Stimulated activated CD8-positive, alpha-beta memory T cell treated with anti-CD3 and anti-CD28 coated beads, Interleukin-7, amount 100 ng/mL, for 4 hours (primary cell): ENCODE measurements at places on chromosomes 11 and 22.

DNA sequence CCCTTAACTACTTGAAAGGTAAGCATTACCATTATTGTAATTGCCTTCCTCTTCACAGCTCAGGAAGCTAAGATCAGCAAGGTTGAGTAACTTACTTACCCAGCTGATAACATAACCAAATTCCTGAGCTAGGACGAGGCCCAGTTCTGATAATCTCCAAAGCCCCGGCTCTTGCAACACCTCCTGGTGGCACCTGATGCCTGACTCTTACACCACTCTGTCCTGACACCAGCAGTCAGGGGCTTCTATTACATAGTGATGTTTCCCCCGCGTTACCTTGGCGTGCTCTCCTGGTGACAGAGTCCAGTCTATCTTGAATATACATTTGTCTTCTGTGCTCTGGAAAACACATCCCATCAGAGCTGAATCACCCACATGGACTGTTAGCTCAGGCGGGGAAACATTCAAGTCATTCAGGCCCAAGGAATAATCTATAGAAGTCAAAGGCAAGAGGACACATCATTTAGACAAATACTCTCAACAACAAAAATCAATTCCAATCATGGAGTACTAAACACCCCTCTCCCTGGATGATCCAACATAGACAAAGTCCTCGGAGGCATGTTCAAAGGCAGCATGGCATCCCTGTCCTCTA is 12.6 kb downstream of the JAML start:
- DNase-seq = no peak

DNA sequence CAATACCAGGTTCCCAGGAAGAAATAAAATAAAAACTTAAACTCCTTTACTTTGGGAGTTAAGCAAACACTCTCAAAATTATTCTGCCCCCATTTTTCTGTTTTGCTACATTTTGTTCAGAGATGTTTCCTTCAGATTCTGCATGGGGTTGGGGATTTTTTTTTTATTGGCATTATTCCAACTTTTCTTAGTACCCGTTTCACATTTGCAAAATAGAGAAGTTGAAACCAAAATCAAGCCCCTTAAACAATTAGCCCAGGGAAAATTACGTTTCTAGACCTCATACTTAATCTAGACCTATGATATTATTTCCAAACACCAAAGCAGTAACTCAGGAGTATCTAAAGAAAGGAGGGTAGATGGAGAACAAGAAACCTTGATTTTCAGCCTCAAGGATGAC is 20.6 kb upstream of the MS4A7 start:
- DNase-seq = no peak

- no peak for DNase-seq
These were observed 253.9 kb downstream of the LARGE1 start for GRCh38 chr22:33666279-33666960.

- DNase-seq = no peak
These were observed 1.7 kb downstream of the QSER1 start for GRCh38 chr11:32894149-32894827.

GRCh38 chr22:31497148-31497938 is 1.0 kb downstream of the SFI1 start:
- DNase-seq = no peak

DNA sequence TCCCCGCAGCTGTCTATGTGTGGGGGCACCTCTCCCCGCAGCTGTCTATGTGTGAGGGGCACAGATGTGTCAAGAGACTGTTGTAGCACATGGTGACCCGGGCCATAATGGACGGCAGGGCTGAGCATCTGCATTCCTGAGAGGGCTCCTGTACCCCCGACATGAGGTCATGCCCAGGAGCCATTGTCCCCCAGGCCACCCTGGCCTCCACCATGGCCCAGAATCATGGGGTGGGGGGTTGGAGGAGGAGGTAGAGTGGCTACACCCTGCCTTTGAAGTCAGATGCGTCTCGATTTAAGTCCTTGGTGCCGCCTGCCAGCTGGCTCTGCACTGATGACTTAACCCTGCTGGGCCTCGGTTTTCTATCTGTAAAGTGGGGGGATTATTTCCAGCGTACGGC is 49.1 kb downstream of the ARHGAP8 start:
- DNase-seq = no peak

GRCh38 chr11:9020916-9021315 is 17.1 kb upstream of the NRIP3 start:
- DNase-seq = no peak

- DNase-seq = no peak
These were observed 45.3 kb upstream of the NECTIN1 start for GRCh38 chr11:119774172-119774763.

DNA sequence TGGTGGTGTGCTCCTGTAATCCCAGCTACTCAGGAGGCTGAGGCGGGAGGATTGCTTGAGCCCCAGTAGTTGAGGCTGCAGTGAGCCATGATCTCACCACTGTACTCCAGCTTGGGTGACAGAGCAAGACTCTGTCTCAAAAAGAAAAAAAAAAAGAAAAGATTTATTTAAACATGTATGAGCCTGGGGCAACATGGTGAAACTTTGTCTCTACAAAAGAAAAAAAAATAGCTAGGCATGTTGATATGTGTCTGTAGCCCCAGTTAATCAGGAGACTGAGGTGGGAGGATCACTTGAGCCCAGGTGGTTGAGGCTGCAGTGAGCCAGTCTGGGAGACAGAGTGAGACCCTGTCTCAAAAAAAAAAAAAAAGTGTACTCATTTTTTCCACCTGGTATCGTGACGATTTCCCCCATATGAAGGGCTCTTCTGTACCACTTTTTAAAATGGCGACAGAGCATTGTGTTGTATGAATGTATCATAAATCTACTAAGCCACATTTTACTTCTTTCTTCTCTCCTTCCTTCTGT is 16.4 kb upstream of the KCTD14 start:
- no peak for DNase-seq

- no peak for DNase-seq
These were observed 687.8 kb downstream of the FAM181B start for GRCh38 chr11:82045748-82046457.

GRCh38 chr11:102368472-102368871 is 21.5 kb downstream of the BIRC2 start:
- no peak for DNase-seq

GRCh38 chr11:47913529-47914244 is 65.5 kb upstream of the NUP160 start:
- no peak for DNase-seq

GRCh38 chr11:110454609-110455008 is 24.9 kb downstream of the FDX1 start:
- DNase-seq = no peak

DNA sequence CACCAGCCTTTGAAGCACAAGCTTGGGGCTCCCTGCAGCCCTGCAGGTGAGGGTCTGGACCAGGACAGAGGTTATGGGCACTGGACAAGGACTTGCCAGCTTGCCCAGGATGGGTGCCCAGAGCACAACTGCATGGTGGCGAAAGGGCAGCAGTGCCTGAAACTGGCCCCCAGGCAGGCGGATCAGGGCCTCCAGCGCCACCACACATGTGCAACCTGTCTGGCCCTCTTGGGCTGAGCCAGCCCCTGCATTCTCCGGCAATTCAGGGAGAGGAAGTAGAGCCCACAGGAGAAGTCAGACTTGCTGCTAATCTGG is 18.8 kb downstream of the MB start:
- no peak for DNase-seq

DNA sequence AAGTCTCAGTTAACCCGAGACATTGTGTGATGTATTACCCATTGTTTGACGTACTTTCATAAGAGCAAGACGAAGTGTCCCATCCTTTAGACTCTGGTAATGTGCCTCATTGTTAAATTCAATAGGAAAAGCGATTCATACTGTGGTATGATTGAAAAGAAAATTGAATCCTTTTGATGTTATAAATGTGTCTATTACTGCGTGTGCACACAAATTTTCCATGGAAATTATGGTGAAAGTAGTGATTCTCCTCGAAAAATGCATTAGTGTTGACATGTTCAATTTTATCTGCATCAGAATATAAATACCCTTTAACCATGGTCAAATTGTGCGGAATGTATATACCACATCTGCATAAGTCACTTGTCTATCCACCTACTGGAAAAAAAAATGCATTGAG is 386.8 kb downstream of the INSC start:
- DNase-seq = no peak

DNA sequence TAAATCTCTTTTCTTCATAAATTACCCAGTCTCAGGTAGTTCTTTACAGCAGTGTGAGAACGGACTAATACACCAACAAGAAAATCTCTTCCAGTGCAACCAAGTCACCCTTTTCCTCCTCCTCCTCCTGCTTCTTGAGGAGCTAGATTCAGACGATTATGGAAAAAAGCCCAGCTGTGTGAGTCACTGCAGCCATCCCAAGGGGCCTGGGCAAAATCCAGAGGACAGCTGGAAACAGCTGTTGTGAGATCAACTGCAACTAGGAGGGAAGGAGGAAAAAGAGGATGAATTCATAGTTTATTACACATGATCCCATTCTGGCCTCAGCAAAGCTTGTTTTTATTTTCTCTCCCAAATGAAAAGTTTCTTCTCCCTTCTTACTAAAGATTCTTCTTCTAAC is 32.9 kb downstream of the RBFOX2 start:
- DNase-seq = no peak

DNA sequence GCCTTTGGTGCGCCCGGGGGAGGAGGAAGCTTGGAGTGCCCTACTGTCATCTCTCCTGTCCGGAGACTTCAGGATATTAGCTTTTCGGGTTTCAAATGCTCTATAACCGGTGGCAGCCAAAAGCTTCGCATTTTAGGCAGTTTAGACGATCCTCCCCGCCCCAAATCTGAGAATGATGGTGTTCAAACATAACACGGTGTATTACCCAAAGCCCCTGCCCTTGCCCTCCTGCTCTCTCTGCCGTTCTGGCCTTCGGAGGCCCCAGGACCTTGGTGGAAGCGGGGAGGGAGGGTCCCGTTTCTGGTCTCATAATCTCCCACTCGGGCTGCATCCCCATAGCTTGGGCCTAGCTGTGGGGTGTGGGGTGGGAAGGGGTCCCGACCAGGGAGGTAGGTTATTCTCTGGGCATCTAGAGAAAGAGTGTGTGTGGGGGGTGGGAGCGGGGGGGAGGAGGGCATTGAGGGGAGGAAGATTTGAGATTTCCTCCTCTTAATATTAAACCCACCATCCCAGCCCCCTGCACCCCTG is 2.3 kb downstream of the PKNOX2 start:
- DNase-seq = no peak

GRCh38 chr11:12815129-12815480 is 140.9 kb downstream of the TEAD1 start:
- DNase-seq = no peak

- no peak for DNase-seq
These were observed 1584.3 kb upstream of the RAG2 start for GRCh38 chr11:38182126-38182866.

DNA sequence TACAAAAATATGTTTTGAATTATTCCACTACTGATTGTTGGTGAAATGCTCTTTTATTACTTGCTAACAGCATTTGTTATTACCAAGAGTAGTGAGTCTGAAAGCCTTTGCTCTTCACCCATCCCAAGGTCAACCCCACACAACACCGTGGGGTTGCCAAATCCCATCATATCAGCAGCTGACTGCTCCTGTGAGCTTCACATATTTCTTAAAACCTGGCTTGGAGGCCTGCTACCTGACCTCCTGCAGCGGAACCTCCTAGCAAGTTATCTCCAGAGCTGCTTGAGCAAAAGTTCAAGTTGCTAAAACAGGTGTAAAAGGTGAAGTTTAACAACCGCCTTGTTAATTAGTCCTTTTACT is 20.1 kb upstream of the EIF3M start:
- no peak for DNase-seq

DNA sequence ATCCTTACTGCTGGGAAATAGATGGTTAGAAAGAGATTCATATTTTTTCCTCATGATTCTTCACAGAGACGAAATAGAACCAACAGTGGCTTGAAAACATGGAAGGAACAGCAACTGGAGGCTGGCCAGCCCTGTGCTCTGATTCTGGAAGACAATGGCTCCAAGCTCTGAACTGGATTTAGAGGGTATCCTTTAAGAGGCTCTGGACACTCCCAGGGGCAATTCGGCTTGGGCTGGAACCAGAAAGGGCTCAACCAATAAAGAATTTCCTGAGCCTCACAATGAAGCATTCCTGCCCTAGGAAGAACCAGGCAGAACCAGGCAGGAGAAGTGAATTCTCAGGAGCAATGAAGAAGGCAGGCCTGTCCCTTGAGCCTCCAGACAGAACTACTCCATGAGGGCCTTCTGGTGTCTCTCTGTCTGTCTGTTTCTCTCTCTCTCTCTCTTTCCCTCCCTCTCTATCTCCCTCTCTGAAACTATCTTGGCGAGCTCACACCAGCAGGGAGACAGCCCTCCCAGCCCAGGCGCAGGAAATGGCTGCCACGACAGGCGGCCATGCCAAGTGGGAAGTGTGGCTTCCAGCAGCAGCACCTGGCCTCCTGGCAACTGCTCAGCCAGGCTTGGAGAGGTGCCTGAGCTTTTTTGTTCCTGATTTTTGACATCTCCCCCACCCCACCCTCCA is 93.3 kb downstream of the RCN1 start:
- no peak for DNase-seq

GRCh38 chr11:70942593-70942992 is 309.8 kb downstream of the SHANK2 start:
- no peak for DNase-seq

- DNase-seq = no peak
These were observed 89.1 kb downstream of the SWAP70 start for GRCh38 chr11:9753021-9753420.

- no peak for DNase-seq
These were observed 11.7 kb upstream of the MRPL23 start for GRCh38 chr11:1935156-1936071.

DNA sequence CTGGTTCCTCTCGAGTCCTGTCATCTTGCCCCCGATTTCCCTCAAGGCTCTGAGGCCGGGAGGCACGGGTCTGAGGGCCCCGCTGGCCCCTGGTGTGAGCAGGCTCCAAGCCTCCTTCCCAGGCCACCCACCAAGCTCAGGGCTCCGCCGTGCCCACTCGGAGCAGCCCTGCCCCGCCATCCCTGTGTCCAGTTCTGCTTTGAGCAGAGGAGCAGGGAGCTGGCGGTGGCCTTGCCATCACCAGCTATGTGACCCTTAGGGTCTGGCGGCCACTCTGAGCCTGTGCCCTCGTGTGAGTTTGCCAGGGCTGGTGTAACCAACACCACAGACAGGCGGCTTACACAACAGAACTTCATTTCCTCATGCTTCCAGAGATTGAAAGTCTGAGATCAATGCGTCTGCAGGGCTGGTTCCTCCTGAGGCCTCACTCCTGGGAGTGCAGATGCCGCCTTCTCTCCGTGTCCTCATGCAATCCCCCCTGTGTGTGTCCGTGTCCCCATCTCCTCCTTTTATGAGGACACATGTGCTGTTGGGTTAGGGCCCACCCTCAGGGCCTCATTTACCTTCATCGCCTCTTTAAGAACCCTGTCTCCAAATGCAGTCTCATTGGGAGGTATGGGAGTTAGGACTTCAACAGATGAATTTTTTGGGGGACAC is 36.5 kb upstream of the CELSR1 start:
- DNase-seq = no peak

DNA sequence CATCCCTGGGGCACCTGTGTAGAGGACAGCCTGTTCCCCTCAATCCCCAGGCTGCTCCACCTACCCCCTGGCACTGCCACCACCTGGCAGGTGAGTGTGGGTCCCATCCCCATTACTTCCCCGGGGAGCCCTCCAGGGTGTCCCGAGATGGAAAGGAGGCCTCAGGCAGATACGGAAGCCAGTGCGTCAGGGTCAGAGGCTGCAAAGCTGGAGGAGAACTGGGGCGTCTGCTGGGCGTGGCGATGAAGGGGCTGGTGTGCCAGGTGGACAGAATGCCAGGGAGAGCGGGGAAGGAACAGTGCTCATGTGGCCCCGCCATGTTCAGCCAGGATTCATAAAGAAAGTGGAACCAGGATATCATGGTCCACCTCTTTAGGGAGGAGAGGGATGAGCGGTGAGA is 7.8 kb downstream of the YPEL1 start:
- DNase-seq = no peak
